ENCODE measurements at places on chromosomes 2 and 18.
A peak's percentile ranks its signal among the peaks of the same experiment; 100 is the strongest.

GRCh38 chr2:128722489-128722888 is 403.8 kb upstream of the HS6ST1 start:
- no peak for DNase-seq

DNA sequence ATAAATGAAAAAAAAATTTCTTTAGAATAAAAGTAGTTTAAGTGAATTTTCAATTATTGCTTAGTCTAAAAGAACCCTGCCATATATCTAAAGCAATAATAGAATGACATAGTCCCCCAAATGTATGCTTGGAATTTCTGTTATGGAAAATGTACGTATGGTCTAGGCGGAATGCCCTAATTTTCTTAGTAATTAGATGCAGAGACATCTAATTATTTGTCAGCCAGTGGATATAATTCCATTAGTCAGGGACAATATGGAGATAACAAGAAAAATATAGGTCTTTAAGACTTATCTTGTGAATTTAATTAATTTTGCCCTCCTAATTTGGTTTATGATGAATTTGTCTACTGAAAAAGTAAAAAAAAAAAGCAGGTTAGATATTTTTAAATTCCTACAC is 460.9 kb upstream of the SOX11 start:
- DNase-seq = no peak

- DNase-seq = peak; percentile 38
Measured at GRCh38 chr18:23228102-23229061, 93.1 kb downstream of the CABLES1 start.

- DNase-seq = no peak
Measured at GRCh38 chr18:6604573-6604941, 125.0 kb upstream of the ARHGAP28 start.

- DNase-seq = no peak
Measured at GRCh38 chr18:73646196-73646595, 501.4 kb downstream of the FBXO15 start.

- DNase-seq = no peak
Measured at GRCh38 chr2:18083806-18084205, 205.3 kb downstream of the KCNS3 start.

DNA sequence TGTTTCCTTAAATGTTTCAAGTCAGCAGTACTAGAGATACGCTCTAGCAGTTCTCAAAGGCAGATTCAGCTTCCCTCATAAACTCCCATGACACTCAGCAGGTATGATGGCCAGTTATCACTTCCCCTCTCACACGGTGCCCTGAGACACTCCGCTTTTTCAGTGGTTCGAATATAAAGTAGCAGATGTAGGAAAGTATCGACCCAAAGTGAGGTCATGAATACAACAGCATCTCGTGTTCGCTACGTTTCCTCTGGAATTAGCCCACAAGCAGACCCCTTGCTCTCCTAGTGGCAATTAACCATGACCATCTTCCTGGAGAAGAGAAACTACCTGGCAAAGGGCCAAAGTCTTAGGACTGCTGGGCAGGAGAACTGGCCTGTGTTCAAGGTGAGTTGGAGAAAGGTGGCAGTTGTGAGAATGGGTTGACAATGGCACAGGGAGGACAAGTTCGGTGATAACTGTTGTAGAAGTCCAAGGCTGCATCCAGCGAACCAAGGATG is 9.3 kb upstream of the AGBL5 start:
- DNase-seq = no peak

- DNase-seq = peak; percentile 75
Measured at GRCh38 chr2:42957109-42957860, 164.9 kb upstream of the HAAO start.

- DNase-seq = no peak
Measured at GRCh38 chr18:78582181-78582709, 397.4 kb upstream of the SALL3 start.

DNA sequence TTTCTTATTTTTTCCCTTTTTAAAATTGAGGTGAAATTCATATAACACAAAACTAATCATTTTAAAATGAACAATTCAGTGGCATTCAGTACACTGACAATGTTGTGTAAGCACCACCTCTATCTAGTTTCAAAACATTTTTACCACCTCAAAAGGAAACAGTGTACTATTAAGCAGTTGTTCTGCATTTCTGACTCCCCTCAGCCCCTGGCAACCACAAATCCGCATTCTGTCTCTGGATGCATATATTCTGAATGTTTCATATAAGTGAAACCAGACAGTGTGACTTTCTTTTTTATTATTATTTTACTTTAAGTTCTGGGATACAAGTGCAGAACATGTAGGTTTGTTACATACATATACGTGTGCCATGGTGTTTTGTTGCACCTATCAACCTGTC is 19.2 kb upstream of the TANK start:
- no peak for DNase-seq

DNA sequence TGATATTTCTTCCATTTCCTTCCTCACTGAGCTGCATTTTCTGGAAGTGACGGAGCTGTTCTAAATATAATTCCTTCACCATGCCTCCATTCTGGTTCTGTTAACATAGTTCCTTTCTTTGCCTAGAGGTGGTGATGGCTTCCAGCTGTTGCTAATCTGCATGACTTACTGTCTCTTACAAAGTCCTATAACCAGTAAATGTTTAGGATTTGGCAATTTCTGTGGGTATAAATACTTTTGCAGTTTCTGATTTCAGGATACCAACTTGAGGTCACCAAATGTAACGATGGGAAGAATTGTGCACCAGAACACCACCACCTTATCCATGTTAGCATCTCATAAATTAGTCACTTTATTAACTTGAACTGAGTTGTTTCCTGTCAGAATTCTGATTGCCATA is 101.7 kb upstream of the FN1 start:
- no peak for DNase-seq

GRCh38 chr18:1252936-1253335 is 348.3 kb downstream of the ADCYAP1 start:
- DNase-seq = no peak

DNA sequence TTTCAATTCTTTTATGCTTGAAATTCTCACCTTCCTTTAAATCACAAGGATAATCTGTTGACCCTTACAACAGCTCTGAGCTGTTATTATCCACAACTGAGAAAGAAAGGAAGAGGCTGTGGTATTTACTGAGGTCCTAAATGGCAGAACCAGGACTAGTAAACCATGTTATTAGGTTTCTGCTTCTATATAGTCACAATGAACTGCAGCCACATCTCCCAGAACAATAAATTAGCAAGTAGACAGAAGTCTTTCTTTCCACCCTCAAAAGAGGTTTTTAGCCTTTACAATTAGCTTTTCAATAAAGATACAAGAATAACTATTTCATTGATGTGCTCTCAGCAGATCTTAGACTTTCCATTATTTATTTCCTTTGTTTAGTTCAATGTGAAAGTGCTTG is 374.2 kb downstream of the NRXN1 start:
- no peak for DNase-seq

- DNase-seq = no peak
Measured at GRCh38 chr2:152352616-152353015, 17.6 kb downstream of the FMNL2 start.

GRCh38 chr2:134283661-134284060 is 29.8 kb downstream of the MGAT5 start:
- DNase-seq = no peak

GRCh38 chr2:153536115-153536514 is 57.6 kb upstream of the RPRM start:
- DNase-seq = no peak

DNA sequence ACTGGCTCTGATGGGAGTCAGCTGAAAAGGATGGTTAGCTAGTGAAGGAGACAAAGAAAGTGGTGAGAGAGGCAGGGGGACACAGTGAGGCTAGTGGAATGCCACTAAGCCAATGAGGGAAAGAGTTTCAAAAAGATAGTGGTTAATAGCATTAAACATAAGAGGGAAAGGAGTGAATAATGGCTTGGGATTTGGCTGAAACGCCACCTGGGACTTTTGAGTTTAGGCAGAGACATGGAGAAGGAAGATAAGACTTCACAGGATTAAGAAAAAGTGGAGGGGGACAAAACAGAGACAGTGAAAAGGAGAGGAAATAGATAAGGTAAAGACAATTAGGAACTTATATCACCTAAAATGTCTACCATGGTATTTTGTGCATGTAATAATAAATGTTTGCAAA is 6.9 kb downstream of the CD28 start:
- DNase-seq = no peak

- no peak for DNase-seq
Measured at GRCh38 chr18:39596221-39596620, 2030.6 kb upstream of the CELF4 start.

DNA sequence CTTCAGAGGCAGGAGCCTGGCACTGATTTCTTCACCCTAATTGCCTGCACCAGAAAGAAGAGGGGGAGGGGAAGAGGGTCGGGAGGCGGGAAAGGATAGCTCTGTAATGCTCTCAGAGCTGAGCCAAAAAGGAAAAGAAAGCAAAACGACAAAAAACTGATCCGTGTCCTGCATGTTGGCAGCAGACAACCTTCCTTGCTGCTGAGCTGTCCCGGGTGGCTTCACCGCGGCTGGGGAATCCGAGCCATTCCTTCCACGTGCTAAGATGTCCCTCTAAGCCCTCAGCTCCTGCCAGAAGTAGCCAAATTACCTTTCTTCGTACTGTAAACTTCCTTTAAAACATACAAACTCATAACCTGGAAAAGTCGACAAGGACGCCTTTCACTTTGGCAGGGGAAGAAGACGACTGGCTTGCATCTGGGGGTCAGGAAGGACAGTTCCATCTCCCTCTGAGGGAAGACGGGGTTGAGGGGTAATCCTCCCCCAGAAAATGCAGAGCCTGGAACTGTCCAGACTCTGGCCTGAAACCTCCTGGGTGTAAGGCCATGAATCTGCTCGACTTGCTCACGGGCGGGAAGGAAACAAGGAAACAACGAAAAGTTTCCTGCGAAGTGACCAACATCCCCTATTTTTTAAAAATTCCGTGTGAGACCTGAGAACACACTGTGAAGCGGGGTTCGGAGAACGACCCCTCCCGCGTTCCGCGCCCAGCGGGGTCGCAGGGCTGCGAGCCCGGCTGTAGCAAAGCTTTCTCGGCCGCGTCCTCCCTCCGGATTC is 7.7 kb downstream of the OTX1 start:
- no peak for DNase-seq

DNA sequence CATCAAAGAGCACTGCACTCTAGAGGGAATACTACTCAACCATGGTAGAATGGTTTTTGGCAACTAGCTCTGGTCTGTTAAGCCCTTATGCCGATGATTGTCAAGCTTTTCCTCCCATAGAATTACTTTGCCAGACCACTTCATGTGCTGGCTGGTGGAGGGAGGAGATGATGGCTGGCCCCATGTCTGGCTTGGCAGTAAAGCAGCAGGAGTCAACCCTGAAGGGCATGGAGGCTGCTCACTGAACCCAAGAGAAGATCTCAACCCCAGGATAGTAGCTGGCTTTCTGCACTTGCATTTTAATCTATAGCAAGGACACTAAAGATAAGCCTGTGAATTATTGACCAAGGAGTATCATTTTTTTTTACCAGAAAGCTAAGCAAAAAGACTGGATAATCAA is 309.9 kb downstream of the PIEZO2 start:
- DNase-seq = no peak

GRCh38 chr18:60485201-60485600 is 112.6 kb upstream of the MC4R start:
- peak; percentile 7 for DNase-seq

DNA sequence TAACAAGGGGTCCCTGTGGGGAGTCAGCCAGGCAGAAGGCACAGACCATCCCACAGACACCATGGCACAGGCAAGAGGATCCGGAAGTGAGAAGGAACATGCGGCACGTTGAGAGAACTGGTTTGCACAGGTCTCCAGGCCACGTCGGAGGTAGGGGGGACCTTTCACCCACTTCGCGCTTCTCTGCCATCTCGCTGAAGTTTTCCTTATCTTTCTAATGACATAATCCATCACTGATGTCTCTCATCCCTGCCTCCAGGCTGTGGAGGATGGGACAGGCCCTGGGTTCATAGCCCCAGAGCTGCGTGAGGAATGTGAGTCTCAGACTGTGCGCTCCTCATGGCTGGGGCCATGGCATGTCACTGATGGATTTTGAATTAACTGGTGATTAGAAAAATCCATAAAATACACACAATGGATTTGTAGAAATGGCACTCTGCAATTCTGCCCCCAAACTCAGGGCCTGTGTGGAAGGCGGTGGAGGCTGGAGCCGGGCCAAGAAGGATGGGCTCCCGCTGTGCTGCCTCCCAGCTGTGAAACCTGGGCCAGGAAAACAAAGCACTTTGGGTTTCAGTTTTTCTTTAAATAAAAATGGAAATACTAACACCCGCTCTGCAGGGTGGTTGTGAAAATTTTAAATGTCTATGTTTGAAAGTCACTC is 113.3 kb upstream of the ALKAL2 start:
- no peak for DNase-seq

- DNase-seq = no peak
Measured at GRCh38 chr18:64244571-64244970, 95.7 kb upstream of the LINC00305 start.

- no peak for DNase-seq
Measured at GRCh38 chr2:75390169-75390568, 170.6 kb downstream of the EVA1A start.

DNA sequence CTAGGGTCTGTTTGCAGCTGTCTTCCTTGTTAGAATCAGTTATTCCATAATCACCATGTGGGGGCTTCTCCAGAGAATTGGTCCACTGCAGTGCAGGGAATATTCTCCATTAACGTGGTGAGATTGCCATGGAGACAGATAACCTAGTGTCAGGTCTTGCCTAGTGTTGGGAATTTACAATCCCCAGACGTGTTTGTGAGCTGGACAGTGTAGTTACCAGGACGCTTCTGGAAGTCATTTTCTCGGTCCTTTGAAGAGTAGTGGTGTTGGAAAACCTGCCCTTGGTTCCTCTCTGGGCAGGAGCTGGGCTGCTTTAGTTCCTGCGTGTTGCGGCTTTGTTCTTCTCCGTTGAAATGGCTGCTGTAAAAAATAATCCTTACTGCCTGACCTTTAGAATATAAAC is 68.8 kb upstream of the LYPD6B start:
- no peak for DNase-seq

DNA sequence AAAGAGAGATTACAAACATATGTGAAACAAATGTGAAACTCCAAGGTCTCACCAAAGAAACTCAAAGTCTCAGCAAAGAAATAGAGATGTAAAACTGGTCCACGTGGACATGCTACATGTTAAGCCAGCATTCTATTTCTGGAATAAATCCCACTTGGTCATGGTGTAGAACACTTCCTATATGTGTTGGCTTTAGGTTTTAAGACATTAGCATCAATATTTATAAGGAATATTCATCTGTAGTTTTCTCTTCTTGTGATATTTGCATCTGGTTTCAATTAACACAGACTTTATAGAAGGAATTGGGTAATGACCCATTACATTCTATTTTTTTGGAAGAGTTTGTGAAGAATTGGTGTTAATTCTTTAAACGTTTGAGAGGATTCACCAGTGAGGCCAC is 133.1 kb downstream of the COPS8 start:
- no peak for DNase-seq

DNA sequence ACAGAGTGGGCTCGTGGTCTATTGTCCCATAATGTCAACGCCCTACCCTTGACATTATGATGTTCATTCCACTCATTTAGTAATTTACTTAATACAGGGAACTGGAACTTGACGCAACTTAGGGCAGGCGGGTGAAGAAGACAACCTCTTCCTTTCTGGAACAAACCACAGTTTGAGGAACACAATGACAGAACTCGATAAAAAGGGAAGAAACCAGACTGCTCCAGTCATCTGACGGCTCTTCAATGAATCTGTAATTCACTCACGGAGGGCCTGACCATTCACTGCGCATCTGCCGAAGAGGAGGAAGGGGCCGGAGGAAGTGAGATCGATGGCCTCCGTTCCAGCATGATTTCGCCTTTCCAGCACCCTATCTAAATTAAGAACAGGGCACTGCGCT is 83.2 kb downstream of the BCL2 start:
- DNase-seq = no peak

GRCh38 chr18:78875016-78875777 is 104.4 kb upstream of the SALL3 start:
- DNase-seq = no peak

All from A172 (cell line).